ENCODE measurements at places on chromosomes 11 and 22.

DNA sequence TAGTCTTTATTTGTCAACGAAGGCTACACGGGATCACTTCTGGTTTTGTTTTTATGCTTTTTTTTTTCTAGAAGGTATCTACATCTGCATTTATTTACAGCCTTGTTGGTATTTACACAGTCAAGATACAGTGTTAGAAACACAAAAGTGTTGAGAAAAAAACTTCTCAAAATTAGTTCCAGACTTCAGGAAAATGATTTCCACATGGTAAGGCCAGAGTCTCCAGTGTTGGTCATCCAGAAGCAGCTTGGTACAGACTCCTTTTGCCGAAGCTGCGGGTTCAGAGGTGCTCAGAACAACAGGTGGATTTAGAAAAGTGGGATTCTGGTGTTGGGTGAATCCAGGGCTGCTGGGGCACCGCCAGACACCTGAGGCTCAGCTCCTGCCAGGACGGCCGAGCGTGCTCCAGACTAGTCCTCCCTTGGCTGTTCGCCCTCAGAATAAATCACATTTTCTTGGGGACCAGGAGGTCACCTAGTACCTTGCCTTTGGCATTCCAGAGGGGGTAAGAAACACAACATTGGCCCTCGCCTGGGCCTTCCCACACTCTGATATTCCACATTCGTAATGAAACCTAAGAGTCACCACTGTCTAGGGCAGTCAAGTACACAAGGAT lies 78.7 kb upstream of the NARS2 start:
- no peak for DNase-seq

DNA sequence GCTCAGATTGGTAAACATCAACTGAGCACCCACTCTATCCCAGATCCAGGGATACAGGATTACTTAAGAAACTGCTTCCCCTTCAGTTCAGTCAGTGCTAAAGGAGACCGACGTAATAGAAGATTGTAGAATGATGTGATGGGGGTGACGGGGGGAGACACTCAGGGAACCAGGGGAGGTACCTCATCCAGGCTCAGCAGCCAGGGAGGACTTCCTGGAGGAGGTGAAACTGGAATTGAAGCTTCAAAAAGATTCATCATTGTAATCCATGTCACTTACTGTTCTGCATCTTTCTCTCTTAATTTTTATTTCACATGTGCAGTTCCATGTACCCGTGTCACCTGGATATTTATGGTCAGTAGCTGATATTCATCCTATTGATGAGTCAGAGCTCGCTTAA lies 19.1 kb upstream of the TEF start:
- DNase-seq: no peak

DNA sequence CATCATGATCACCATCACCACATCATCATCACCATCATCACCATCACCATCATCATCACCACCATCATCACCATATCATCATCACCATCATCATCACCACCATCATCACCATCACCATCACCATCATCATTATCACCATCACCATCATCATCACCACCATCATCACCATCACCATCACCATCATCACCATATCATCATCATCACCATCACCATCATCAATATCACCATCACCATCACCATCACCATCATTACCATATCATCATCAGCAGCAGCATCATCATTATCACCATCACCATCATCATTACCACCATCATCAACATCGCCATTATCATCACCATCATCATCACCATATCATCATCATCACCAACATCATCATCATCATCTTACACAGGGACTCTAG lies 351.1 kb downstream of the MIAT start:
- no peak for DNase-seq

DNA sequence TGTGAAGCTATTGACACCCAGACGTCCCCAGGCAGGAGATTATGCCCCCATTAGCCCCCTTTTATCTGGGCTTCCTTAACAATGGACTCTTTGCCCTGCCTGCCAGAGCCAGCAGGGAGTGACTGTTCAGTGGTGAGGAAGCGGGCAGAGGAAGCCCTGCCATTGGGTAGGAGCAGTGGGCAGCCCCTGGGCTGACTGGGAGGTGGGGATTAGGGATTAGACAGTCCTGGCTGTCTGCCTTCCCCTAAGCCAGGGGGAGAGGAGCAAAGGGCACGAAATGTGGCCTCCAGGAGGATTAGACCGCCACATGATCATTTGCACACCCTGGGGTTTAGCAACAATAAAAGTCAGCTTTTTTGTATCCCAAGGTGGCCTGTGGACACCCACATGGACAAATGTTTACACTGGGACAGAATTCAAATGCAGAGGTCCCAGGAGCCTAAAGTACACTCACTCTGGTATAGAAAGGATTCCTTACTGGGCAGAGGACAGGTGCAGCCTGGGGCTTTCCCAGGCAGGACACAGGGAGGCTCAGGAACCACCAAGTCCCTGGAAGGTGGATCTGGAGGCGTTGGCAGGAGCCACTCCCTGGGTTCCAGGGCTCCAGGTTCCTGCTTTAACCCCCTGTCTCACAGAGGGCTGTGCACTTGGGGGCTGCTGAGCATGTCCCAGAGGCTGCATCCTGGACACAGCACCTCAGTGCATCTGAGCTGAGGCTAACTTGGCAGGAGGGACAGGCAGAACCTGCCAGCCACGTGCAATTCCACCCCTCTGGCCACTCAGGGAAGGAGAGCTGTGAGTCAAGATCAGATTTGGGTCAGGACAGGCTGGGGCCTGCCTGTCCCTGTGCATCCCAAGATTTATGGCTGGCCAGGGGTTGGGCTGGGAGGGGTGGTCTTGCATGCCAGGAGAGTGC lies 2.1 kb downstream of the PNPLA3 start:
- DNase-seq: no peak

Data from GM10248 (cell line).